ENCODE measurements at places on chromosomes 7 and 10.
A peak's percentile ranks its signal among the peaks of the same experiment; 100 is the strongest.

- DNase-seq = peak; percentile 40
These were observed 15.4 kb upstream of the FKBP9 start for GRCh38 chr7:32941681-32942414.

DNA sequence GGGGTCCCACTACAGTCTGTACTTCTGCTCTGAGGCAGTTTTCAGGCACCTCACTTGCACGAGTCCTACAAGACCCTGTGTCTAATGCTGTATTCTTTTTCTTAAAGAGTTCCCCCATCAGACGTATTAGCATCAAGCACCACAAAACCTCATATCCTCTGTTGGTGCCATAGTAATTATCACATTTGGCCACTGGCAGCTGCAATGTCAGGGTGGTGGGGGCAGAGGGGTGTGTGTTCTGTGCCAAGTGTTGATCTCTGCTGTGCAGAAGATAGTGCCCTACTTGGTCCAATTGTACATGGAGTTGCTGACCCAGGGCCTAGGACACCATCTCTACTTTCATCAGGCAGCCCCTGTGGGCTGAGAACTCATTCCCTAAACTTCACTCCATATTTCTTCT, 20.0 kb upstream of the JAZF1 start:
- DNase-seq = no peak

GRCh38 chr7:76514926-76515771, 4.8 kb downstream of the UPK3B start:
- peak; percentile 64 for DNase-seq

DNA sequence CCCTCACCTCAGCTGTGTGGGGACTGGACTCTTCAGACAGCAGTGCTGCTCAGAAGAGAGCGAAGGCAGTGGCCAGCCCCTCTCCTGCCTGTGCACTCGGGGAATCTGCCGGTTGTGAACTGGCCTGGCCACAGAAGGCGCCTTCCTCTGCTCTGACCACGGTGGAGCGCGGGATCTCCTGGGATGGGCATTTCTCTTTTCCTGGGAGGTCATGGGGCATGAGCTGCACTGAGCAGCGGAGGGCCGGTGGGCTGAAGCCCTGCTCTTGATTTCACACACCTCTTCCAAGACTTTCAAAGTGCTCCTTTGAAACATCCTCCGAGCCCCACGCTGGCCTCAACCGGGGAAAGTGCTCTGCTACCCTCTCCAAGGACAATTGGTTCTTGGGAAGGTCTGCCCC, 125.6 kb upstream of the FAM20C start:
- DNase-seq = no peak

All from type B pancreatic cell (in vitro differentiated cells).